GM04504 (cell line): ENCODE measurements at places on chromosomes 16 and 17.
A peak's percentile ranks its signal among the peaks of the same experiment; 100 is the strongest.

DNA sequence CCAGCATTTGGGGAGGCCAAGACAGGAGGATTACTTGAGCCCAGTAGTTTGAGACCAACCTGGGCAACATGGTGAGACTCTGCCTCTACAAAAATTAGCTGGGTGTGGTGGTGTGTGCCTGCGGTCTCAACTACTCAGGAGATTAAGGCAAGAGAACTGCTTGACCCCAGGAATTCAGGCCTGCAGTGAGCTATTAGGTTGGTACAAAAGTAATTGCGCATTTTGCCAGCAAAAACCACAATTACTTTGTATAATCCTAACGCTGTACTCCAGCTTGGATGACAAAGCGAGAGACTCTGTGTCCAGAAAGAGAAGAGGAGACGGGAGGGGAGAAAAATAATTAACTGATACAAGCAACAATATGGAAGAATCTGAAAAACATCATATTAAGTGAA is 32.7 kb downstream of the YWHAE start:
- no peak for DNase-seq

- DNase-seq: peak; percentile 74
Observed at GRCh38 chr17:45277216-45277849, 15.4 kb upstream of the SPATA32 start.

- no peak for DNase-seq
Observed at GRCh38 chr17:36500745-36501225, 14.3 kb downstream of the ZNHIT3 start.

GRCh38 chr17:37066322-37067255 is 117.8 kb downstream of the AATF start:
- no peak for DNase-seq

GRCh38 chr16:17412791-17413190 is 58.0 kb downstream of the XYLT1 start:
- no peak for DNase-seq

GRCh38 chr17:71287071-71287823 is 833.6 kb upstream of the SOX9 start:
- DNase-seq: no peak

DNA sequence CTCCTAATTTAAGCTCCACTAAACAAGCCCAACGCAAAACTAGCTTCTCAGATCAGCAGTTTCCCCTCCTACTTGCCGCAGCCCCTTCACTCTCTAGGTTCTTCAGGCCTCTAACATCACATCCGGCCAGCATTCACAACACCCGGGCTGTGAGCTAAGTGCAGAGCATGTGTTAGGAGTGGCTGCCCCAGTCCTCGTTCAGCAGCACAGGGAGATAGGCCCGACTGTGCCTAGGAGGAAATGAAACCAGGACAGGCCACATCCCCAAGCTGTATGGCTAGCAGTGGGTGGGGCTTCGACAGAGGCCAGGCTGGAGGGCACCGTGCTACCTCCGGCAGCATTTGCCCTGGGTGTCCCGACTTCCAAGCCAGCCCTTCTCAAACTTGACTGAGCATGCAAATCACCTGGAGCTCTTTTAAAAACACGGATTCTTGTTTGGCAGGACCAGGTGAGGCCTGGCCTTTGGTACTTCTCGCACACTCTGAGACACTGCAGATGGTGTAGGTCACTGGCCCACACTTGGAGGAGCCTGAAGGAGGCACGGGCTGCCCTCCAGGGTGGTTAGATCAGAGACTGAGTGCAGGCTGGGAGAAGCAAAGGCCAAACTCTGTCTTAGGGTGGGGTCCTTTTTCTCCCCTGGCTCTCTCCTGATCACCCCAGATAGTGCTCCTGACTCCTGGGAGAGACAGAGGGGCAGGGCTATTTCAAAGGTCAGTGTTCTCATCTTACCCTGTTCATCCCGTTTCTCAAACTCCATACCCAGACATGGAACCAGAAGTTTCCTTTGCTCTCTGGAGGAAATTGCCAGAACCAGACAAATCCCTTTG is 202.0 kb downstream of the C16orf78 start:
- DNase-seq: no peak

GRCh38 chr17:39170109-39170508 is 4.1 kb upstream of the ARL5C start:
- DNase-seq: no peak

GRCh38 chr16:23395732-23396131 is 57.3 kb downstream of the COG7 start:
- no peak for DNase-seq

DNA sequence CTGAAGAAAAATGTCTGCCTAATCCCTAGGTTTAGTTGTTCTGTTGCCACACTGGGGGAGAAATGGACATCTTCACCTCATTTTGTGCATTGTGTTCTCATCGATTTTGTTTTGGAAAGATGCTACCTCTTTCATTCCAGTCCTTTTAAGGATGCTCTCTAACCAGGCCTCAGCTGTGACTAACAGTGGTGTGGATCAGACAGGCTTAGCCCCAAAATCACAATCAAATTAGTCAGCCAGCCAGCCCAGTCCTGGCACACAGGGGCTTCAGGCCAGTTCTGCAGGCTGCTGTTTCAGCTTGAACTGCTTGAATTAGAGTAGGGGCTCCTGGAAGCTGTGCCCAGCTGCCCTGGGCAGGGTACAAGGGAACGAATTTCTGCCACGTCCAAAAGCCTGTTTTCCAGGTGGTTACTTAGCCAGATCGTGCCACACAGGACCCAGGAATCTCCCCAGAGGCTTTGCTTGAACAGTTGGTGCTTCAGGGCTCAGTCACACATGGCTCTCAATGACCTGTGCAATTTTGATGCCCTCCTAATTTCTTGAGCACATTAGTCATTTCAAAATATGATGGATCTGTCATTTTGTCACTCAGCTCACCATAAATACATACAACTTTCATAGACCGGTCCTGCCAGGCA is 60.7 kb downstream of the CLEC16A start:
- peak; percentile 32 for DNase-seq

GRCh38 chr17:51814521-51814920 is 344.0 kb downstream of the CA10 start:
- DNase-seq: no peak

GRCh38 chr17:63189930-63190329 is 223.9 kb downstream of the TANC2 start:
- DNase-seq: no peak

DNA sequence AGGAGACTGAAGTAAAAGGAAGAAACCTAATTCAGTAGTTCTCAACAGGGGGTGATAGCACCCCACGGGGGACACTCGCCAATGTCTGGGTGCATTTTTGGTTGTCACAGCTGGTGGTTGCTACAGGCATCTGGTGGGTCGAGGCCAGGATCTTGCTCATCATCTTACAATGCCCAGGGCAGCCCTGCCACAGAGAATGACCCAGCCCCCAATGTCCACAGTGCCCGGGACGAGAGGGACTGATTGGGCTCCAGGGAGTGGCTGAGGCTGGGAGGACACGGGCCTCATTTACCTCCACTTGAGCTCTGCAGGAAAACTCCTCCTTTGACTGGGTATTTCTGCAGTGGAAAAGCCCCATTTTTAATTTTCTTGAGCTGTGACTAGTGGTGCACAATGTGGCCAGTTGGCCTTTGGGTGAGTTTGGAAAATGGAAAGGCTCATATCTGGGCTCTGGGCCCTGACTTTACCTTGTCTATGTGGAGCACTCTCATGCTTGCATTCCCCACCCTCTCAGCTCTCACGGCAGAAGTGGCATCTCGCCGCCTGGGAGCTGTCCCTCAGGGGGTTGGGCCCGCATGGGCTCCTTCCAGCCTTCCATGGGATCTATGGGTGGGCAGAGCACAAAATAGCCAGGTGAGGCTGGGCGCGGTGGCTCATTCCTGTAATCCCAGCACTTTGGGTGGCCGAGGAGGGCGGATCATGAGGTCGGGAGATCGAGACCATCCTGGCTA is 37.7 kb upstream of the IRF8 start:
- no peak for DNase-seq
